Keratinocyte (primary cell): ENCODE measurements at places on chromosomes 4 and X. TPM values are rescaled to one million over a fixed set of nuclear protein-coding genes. Genes with fewer than 3 reads are reported as not detected.
A peak's percentile ranks its signal among the peaks of the same experiment; 100 is the strongest.

Gene SASH3
- 0.08 to 0.09 TPM in 2 of 3 replicates, not detected in the other for polyA plus RNA-seq

Gene CLCN5
- 3.1 to 4.6 TPM (median 3.9 TPM) in 3 replicates for polyA plus RNA-seq

Gene GPR34
- polyA plus RNA-seq = not detected in 3 replicates

Gene PNCK
- 0.05 to 0.37 TPM (median 0.24 TPM) in 3 replicates for polyA plus RNA-seq

Gene S100G
- polyA plus RNA-seq = not detected in 3 replicates

Gene MAP7D3
- 9.7 to 13.6 TPM (median 12.5 TPM) in 3 replicates for polyA plus RNA-seq

Gene FAM114A1
- 39.8 to 79.4 TPM (median 47.2 TPM) in 3 replicates for polyA plus RNA-seq

DNA sequence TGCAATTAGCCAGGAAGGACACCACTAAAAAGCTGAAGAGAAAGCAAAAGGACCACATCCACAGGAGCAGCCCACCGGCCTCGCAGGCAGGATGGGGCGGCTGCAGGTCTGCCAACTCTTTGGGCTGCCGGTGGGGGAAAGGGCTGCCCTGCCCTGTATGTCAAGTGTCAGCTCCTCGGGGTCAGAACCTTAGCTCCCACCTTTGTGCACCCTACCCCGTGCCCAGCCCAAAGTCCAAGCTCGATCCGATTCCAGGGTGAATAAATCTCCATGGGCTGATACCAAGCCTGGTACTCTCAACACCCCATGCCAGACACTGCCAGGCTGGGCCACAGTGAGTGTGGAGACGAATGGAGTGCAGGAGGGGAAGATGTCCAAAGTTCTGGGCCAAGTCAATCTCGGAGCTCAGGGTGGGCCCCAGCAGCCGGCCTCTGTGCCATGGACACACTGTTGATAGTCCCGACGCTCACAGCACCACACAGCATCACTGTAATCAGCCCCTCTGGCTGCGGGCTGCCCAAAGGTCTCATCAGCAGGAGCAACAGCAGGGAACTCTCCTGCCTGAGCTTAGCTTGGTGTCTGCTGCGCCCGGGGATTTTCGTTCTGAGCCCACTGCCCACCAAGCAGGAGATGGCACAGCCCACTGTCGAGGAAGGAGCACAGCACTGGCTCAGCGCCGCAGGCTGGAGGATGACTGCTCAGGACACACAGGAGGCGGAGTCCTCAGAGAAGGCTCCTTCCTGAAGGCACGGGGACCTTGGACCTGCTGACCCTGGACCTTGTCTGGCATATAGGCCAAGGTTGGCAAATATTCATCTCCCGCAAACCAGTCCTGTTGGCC lies 84.4 kb downstream of the JAKMIP1 start:
- no peak for DNase-seq
- H3K27ac ChIP-seq = no peak overlapping the region
- no peak overlapping the region for H3K4me3 ChIP-seq
- peaks cover 6% of the 10 kb centered on the region for H3K27me3 ChIP-seq
- H3K36me3 ChIP-seq = no peaks in the 10 kb centered on the region
- H3K4me1 ChIP-seq = no peaks in the 10 kb centered on the region

GRCh38 chrX:15430584-15430983 lies 46.4 kb upstream of the VEGFD start:
- DNase-seq = no peak
- no peak overlapping the region for H3K4me3 ChIP-seq
- no peak overlapping the region for H3K27ac ChIP-seq
- no peaks in the 10 kb centered on the region for H3K36me3 ChIP-seq
- H3K27me3 ChIP-seq = no peaks in the 10 kb centered on the region
- no peaks in the 10 kb centered on the region for H3K4me1 ChIP-seq

- no peaks in the 10 kb centered on the region for H3K27me3 ChIP-seq
- no peak for DNase-seq
- H3K27ac ChIP-seq = no peak overlapping the region
- no peak overlapping the region for H3K4me3 ChIP-seq
- H3K4me1 ChIP-seq = no peaks in the 10 kb centered on the region
Measured at GRCh38 chrX:63713526-63713925, 71.5 kb downstream of the ARHGEF9 start.

GRCh38 chrX:44675362-44676024 lies 132.8 kb upstream of the FUNDC1 start:
- peaks cover 7% of the 10 kb centered on the region for H3K4me1 ChIP-seq
- H3K27me3 ChIP-seq = no peaks in the 10 kb centered on the region
- H3K27ac ChIP-seq = no peak overlapping the region
- no peak overlapping the region for H3K4me3 ChIP-seq

DNA sequence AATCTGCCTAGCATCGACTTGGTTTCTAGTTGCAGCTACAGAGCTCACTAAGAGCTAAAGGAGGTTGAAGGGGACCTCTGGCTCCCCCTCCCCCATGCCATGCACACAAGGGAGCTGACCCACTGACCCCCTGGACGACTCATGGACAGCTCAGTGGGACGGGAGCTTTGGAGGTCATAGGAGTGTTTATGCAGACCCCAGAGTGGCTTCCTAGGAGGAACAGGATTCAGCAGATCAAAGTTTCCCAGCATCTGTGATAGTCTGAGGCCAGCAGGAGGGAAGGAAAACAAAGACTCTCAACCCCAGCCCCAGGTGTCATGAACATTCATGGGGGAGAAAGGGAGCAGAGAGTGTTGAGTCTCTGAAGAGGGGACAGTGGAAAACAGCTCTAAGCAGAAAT lies 104.4 kb downstream of the ARSF start:
- H3K27me3 ChIP-seq = no peaks in the 10 kb centered on the region
- H3K4me3 ChIP-seq = no peak overlapping the region
- H3K4me1 ChIP-seq = no peaks in the 10 kb centered on the region
- no peaks in the 10 kb centered on the region for H3K36me3 ChIP-seq
- no peak overlapping the region for H3K27ac ChIP-seq

DNA sequence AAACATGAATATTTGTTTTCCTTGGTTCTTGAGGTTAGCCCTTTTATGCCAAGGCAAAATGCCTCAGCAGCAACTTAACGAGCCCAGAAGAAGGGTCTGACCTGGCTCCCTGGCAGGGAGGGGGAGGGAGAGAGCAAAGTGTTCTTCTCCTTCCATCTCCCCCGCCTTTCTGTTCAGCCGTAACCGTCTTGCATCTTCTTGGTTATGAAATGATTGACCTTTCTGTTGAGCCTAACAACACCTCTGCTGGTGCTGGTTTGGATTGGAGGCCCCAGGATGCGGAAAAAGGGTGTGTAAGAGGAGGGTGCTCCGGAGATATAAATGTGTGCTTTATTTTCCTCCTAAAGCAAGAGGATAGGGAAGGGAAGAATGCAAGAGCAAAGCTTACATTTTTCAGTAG lies 44.7 kb downstream of the PTTG2 start:
- H3K4me1 ChIP-seq = peaks cover 8% of the 10 kb centered on the region
- H3K27ac ChIP-seq = no peak overlapping the region
- H3K36me3 ChIP-seq = no peaks in the 10 kb centered on the region
- H3K27me3 ChIP-seq = no peaks in the 10 kb centered on the region

- peaks cover 4% of the 10 kb centered on the region for H3K36me3 ChIP-seq
- no peak overlapping the region for H3K27ac ChIP-seq
- DNase-seq = no peak
Measured at GRCh38 chr4:7857238-7857701, 82.4 kb downstream of the AFAP1 start.

- no peak for DNase-seq
- no peak overlapping the region for H3K27ac ChIP-seq
- no peaks in the 10 kb centered on the region for H3K4me1 ChIP-seq
- no peak overlapping the region for H3K4me3 ChIP-seq
Measured at GRCh38 chr4:162836773-162837172, 329.9 kb downstream of the NAF1 start.

- H3K36me3 ChIP-seq = peaks cover 2% of the 10 kb centered on the region
- H3K27ac ChIP-seq = peak overlapping the region; percentile 97
- H3K27me3 ChIP-seq = no peaks in the 10 kb centered on the region
- peak overlapping the region; percentile 84 for H3K4me3 ChIP-seq
Measured at GRCh38 chr4:15653420-15653819, 1.7 kb downstream of the FBXL5 start.

GRCh38 chr4:37872310-37872988 lies 18.4 kb upstream of the TBC1D1 start:
- H3K27me3 ChIP-seq = no peaks in the 10 kb centered on the region
- H3K4me1 ChIP-seq = peaks cover 2% of the 10 kb centered on the region
- peaks cover 1% of the 10 kb centered on the region for H3K36me3 ChIP-seq

DNA sequence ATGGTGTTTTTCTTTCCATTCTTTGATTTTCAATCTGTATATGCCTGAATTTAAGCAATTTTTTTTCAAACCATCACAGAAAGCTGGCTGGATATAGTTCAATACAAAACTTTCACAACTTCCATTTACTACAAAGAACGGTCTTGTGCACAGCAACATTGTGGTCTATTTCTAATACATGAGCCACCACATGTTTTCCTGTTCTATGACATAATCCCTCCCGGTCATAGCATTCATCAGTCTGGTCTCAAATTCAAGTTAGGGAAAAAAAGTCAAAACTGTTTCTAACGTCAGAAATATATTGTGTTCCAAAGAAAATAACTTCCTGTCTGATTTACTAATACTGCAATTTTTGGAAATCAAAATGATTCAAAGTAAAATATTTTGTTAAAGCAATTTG lies 7.5 kb upstream of the CXCL6 start:
- H3K36me3 ChIP-seq = no peaks in the 10 kb centered on the region
- no peaks in the 10 kb centered on the region for H3K27me3 ChIP-seq
- H3K27ac ChIP-seq = no peak overlapping the region

GRCh38 chr4:107885865-107886264 lies 45.5 kb upstream of the CYP2U1 start:
- no peaks in the 10 kb centered on the region for H3K36me3 ChIP-seq
- DNase-seq = no peak
- H3K27ac ChIP-seq = no peak overlapping the region
- H3K4me3 ChIP-seq = no peak overlapping the region
- H3K4me1 ChIP-seq = peaks cover 9% of the 10 kb centered on the region
- no peaks in the 10 kb centered on the region for H3K27me3 ChIP-seq

DNA sequence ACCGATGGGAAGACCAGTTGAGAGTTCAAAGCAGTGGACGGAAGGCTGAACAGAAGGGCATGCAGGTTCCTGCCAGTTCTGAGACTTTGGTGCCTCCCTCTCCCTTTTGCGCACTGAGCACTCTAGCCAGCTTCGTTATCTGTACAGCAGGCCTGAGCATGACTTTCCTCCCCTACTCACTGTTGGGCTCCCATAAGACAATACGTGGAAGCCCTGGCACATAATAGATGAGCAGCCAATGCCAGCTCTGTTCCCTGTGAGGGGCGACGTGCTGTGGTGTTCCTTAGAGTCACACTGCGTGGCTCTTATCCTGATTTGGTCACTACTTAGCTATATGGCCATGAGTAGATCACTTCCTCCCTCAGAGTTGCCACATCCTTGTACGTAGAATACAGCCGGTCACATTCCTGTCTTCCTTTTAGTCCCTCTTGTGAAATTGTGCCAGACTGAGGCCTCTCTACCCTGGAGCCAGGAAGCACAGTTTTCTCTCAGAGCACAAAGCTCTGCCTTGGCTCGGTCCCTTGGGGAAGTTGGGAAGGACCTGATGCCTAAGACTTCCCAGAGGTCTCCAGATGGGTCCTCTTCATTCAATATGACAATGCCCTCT lies 160.4 kb upstream of the MAMLD1 start:
- no peak for DNase-seq
- H3K4me3 ChIP-seq = no peak overlapping the region
- H3K27me3 ChIP-seq = no peaks in the 10 kb centered on the region
- H3K27ac ChIP-seq = no peak overlapping the region
- H3K4me1 ChIP-seq = peaks cover 28% of the 10 kb centered on the region
- H3K36me3 ChIP-seq = no peaks in the 10 kb centered on the region

GRCh38 chr4:164799410-164799809 lies 45.5 kb downstream of the SMIM31 start:
- H3K36me3 ChIP-seq = no peaks in the 10 kb centered on the region
- no peak overlapping the region for H3K4me3 ChIP-seq
- H3K4me1 ChIP-seq = no peaks in the 10 kb centered on the region
- no peak for DNase-seq
- H3K27me3 ChIP-seq = no peaks in the 10 kb centered on the region
- no peak overlapping the region for H3K27ac ChIP-seq

DNA sequence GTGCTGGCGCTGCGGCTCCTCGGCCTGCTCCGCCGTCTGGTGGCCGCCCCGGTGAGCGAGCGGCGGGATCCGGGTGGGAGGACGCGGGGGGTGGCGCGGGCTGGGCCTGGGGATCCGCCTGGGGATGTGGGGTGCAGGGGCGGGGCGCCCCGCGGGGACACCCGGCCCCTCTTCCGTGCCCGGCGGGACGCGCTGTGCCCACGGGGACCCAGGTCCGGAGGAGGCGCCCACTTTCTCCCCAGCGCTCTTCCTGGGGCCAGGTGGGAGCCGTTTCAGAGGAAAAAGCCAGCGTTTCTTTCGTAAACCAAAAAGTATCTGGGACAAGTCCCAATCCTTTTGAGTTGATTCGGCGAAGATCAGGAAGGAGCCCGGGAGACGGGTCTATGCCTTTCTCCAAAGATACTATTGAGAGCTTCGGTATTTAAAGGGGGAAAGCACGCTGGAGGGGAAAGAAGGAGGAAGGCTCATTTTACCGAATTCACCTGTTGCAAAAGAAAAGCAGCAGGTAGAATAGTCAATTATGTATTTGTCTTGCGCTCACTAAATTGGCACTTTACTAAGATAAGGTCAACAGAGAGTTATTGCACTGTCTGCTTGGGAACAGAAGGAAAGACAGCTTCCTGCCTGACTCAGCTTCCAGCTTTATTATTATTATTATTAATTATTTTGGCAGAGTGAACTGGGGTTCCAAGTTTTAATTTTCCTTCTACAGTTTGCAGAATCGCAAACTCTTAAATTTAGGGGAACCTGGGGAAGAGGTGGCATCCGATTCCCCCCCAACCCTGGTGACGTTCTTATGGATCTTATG lies 81.5 kb upstream of the CD99 start:
- no peak for DNase-seq
- H3K4me1 ChIP-seq = peaks cover 11% of the 10 kb centered on the region
- H3K27ac ChIP-seq = peak overlapping the region; percentile 48
- H3K36me3 ChIP-seq = peaks cover 8% of the 10 kb centered on the region

DNA sequence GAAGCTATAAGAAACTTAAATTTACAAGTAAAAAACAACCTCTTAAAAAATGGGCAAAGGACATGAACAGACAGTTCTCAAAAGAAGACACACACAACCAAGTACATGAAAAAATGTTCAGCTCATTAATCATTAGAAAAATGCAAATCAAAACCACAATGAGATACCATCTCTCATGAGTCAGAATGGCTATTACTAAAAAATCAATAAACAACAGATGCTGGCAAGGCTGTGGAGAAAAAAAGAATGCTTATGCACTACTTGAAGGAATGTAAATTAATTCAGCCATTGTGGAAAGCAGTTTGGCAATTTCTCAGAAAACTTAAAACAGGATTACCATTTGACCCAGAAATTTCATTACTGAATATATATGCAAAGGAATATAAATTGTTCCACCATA lies 666.3 kb upstream of the GRIA3 start:
- H3K36me3 ChIP-seq = no peaks in the 10 kb centered on the region
- no peak for DNase-seq
- no peak overlapping the region for H3K4me3 ChIP-seq

GRCh38 chr4:20298986-20299385 lies 47.3 kb downstream of the SLIT2 start:
- H3K4me3 ChIP-seq = no peak overlapping the region
- peaks cover 4% of the 10 kb centered on the region for H3K4me1 ChIP-seq
- H3K27ac ChIP-seq = no peak overlapping the region

GRCh38 chr4:142707401-142707800 lies 138.7 kb downstream of the INPP4B start:
- H3K4me1 ChIP-seq = peaks cover 3% of the 10 kb centered on the region
- no peak overlapping the region for H3K4me3 ChIP-seq
- H3K27me3 ChIP-seq = no peaks in the 10 kb centered on the region
- no peak overlapping the region for H3K27ac ChIP-seq
- no peaks in the 10 kb centered on the region for H3K36me3 ChIP-seq
- no peak for DNase-seq

GRCh38 chr4:174058846-174059245 lies 224.6 kb downstream of the FBXO8 start:
- DNase-seq = no peak
- H3K27me3 ChIP-seq = no peaks in the 10 kb centered on the region
- H3K36me3 ChIP-seq = no peaks in the 10 kb centered on the region
- no peaks in the 10 kb centered on the region for H3K4me1 ChIP-seq
- no peak overlapping the region for H3K27ac ChIP-seq
